ENCODE measurements at places on chromosomes 16 and 17.

DNA sequence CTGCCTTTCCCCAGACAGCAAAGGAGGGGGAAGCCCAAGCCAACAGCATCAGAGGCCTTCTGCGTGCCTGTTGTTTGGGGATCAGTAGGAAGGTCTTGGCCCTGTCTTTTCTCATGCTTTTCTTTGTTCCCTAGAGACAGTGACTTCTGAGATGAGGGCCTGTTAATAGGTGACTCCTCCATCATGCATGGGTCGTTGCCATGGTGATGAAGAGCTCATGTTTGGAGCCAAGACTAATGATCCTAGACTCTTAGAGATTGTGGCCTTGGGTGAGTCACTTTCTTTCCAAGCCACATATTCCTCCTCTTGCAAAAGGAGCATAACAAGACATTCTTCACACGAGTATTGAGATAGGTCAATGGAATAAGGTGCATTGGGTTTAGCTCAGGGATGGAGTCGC, 201.1 kb upstream of the ASIC2 start:
- DNase-seq, result no peak

- no peak for DNase-seq
These were observed 54.3 kb upstream of the RBFOX3 start for GRCh38 chr17:79664930-79665737.

- no peak for DNase-seq
These were observed 41.5 kb upstream of the CDH5 start for GRCh38 chr16:66324815-66325515.

- DNase-seq, result no peak
These were observed 1.7 kb downstream of the RPRML start for GRCh38 chr17:46977348-46977747.

DNA sequence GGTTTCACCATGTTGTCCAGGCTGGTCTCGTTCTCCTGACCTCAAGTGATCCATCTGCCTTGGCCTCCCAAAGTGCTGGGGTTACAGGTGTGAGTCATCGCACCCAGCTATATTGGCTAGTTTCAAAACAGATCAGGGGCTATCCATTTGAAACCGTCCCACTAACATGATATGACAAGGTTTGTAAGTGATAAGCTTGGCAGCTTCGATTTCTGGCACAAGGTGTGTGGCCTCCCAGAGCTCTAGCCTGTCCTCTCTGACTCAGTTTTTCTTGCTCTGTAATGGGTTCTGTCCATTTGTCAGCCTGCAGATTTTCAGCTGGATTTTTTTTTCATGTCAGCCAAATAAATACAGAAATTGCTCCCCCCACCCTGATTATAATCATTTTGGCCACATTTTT, 31.8 kb upstream of the TENT4B start:
- DNase-seq, result no peak

GRCh38 chr17:45342871-45343526, 26.2 kb upstream of the MAP3K14 start:
- no peak for DNase-seq

DNA sequence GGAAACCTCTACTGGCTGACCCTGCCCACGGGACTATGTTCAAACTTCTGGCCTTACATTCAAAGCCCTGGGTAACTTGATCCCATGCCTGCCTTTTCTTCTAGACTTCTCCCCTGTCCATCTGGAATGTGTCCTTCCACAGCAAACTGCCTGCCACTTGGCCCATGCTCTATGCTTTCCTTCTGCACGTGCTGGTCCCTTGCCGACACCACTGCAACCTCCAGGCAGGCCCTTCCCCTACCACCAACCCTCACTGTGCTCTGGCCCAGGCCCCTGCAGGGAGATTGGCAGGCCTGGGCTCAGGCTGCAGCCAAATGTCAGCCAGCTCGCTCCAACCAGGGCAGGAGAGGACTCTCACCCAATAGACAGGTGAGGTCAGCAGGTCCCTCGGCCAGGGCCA, 11.0 kb downstream of the HSD11B2 start:
- no peak for DNase-seq

DNA sequence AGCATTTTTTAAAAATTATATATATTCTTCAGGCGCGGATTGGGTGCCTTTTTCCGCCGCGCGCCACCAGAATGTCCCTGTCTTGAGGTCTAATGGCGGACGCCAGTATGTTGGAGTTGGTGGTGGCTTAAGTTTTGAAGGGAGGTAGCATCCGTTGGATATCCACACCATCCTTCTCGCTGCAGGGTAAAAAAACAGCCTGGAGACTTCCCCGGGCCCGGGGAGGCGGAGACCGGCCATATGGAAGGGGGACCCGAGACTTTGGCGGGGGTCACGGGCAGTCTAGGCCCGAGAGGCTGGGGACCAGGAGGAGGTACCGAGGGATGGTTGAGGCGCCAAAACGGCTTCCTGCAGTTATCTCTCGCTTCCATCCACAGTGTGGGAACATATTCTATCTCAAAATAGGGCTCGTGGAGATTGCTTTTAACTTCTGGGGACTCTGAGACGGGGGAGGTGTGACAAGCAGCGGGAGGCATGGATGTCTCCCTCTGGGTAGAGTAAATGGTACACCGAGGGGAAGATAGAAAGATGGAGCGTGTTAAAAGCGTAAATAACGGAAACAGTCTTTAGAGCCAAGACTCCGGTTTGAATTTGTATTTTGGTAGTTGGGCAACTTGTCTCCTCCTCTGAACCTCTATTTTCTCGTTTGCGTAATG, at the start of gene SF3B3:
Gene SF3B3 (plus strand): TSS at position 74 of the 656 bp plus-strand sequence. CDS start 2,841 bp downstream, outside the sequence.
- DNase-seq, result no peak

DNA sequence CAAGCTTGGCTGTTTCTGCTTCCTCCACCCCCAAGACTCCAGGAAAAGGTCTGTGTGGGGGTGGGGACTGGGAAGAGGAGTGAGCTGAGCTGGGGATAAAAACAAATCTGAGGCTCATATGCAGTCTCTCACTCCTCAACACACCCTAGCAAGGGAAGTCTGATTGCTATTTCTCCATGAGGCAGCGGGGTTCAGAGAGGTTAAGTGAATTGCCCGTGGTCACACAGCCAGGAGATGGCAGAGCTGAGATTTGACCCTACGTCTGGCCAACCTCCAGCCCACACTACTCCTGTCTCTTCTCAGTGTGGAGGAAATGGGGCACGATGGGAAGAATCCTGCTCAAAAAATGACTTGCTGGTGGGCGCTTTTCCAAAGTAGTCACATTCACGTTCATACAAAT, 4.8 kb upstream of the ABCC3 start:
- DNase-seq, result no peak

DNA sequence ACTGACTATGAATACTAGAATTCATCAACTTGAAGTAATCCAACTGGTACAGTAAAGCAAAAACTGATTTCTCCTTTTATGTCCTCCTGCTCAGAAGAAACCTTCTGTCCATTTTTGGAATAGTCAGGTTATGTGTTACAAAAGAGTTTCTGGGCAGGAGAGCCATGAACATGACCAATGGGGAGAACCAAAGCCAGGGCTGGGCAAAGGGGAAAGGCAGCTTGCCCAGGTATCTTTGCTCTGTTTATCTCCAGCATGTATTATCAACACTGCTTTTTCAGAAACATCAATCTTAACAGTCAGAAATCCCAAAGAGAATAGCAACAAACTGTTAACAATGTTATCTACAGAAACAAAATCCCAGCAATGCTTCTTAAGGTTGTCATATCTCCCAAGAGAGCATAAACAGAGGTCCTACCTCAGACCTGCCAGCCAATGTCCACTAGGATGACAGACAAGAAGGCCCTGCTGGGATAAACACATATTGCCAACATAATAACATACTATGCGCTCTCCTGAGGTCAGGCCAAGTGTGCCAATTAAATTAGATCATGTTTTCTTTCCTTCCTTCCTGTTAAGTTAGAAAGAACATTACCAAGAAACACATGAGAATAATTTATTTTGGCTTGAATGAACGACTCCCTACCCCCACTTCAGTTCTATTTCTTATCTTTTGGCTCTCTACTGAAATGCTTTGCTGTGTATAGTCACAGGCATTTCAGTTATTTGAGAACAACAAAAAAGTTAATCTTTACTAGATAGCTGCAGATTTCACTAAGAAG, 28.0 kb downstream of the BLMH start:
- no peak for DNase-seq

- no peak for DNase-seq
These were observed 22.3 kb downstream of the C16orf90 start for GRCh38 chr16:3472878-3473595.

DNA sequence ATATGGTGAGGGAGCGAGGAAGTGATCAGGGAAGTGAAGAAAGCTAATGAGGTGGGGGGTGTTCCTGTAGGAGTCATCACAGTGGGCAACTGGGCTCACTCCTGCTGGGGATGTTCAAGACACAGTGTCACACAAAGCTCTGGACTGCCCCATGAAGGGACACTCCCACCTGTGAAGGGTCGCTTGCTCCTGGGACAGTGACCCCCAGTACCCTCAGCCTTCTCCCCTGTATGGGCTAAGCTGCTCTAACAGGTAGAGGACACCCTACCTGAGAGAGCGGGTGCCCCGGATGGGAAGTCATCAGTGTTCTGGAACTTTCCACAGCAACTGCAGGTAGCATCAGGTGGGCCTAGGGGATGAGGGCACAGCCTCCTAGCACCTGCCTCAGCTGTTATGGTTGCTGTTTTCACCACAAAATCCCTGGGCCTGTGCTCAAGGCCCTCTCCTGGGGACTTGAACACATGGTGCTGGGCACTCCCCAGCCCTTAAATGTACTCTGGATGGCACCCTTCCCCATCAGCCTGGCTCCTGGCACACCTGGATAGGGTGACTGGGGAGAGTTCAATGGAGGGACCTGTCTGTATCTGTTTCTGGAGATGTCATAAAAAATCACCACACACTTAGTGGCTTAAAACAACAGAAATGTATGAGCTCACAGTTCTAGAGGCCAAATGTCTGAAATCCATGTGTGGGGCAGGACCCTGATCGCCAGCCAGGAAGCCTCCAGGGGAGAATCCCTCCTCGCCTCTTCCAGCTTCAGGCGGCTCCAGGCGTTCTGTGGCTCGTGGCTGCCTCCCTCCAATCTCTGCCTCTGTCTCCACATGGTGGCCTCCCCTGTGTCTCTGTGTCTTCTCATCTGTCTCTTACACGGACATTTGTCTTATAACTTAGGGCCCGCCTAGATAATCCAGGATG, 104.0 kb upstream of the CDH5 start:
- DNase-seq, result no peak
